ENCODE measurements at places on chromosomes 6 and 20.

DNA sequence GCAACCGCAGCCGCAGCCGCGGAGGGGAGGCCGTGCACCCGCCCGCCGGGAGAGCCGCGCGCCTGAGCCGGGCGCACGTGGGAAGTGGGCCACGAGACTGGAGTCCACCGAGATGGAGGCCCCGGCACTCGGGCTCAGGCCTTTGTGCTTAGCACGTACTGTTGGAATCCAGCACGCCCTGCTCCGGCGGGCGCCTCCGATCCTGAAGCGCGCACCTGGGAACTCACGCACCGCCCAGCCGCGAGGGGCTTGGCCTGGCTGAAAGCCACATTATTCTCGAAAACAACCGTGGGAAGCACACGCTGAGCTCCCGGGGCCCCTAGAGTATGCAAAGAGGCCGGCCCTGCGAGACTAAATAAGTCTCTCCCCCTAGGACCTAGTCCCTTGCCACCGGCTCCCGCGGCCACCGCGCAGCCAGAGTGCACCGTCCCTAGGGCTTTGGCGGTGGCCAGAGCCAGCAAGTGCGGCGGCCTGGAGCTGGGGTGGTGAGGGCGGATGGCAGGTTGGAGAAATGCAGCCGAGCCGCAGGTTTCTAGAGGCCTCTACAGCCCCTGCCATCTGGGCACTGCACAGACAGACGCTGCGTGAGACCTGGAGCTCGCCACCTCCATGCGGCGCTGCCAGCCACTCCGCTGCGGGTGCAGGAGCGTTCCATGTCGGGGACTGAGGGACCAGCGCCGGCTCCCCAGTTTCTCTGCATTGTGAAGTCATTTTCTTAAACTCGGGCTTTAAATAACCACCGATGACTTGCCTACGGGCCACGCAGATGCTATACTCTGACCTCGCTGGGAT, 42.0 kb upstream of the LY86 start:
- no peak for DNase-seq

- no peak for DNase-seq
Measured at GRCh38 chr6:113095841-113096240, 748.7 kb downstream of the RFPL4B start.

GRCh38 chr6:42450477-42451332, 1.0 kb downstream of the TRERF1 start:
- DNase-seq, result peak; percentile 13

GRCh38 chr6:11250108-11250507, 17.6 kb upstream of the NEDD9 start:
- DNase-seq, result no peak

GRCh38 chr6:26568601-26569432, 27.9 kb upstream of the ABT1 start:
- peak; percentile 99 for DNase-seq

DNA sequence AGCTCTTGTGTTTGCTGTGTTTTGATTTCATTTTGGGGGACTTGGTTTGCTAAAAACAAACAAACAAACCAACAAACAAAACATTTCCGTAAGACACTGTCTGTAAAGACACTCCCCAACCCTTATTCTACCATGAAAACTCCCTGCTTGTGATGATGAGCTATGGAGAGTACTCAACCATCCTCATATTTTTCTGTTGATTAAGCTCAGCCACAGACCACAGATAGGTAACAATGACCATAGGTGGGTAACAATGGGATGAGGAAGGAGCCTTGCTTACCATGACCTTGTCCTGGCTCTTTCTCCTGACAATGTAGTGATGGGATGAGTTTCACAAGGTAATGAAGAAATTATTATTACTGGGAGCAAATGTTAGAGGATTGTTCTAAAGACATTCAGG, 11.4 kb upstream of the FAM83B start:
- DNase-seq, result no peak

GRCh38 chr6:141513830-141514229, 618.9 kb upstream of the GJE1 start:
- no peak for DNase-seq

DNA sequence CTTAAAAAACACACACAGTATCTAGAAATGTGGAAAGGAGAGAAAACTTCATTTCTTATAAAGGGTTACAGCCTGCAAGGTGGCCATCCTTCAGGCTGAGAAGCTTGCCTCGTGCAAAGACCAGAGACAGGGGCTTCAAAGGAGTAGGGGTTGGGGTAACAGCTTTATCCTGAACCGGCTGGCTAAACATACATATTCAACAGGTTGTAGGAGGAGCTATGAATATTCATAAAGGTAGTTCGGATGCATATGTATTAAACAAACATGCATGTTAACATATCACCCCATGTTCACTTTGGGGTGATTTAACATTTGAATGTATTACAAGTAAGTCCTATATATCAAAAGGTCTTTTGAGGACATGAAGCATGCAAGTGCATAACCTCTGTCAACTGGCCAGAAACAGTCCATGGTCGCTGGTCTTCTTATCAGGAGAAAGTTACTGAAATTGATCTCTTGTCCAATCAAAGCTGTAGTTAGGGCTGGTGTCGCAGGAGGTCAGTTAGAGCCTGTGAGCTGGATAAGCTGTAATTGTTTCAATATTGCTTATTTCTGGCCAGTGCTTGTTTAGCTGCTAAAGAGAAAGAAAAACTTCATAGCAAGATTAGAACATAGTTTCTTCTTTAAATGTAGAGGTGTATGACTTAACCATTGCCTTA, 2.3 kb upstream of the STMND1 start:
- DNase-seq, result no peak

- no peak for DNase-seq
Measured at GRCh38 chr6:63997734-63998133, 362.1 kb downstream of the PHF3 start.

GRCh38 chr6:435441-436307, 44.1 kb downstream of the IRF4 start:
- no peak for DNase-seq

GRCh38 chr6:18309046-18309445, 44.7 kb upstream of the DEK start:
- no peak for DNase-seq

DNA sequence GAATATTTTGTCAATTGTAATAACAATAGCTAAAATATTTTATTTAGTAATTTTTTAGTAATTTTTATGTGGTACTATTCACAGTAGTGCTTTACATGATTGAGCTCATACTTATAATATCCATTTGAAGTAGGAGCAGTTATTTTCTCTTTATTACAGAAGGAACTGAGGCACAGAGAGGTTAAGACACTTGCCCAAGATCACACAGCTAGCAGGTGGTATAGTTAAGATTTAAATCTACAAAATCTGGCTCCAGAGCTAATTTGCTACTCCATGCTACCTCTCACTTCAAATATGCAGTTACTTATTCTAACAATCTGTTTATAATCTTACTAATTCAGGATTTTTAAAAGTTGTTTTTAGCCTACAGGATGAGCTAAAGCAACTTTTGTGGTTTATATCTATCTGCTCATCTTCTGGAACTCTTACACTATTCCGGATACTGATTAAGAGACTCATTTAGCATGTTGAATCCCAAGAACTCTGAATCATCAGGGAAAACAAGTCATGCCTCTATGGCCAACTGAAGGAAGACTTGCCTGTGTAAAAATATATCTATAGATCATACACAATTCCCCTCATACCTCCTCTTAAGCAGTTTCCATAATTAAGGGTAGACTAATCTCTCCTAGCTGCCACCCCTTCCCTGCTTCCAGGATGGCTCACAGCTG, 324.2 kb downstream of the UBE3D start:
- no peak for DNase-seq

Measured in activated CD4-positive, alpha-beta T cell treated with anti-CD3 and anti-CD28 coated beads, Interleukin-2, amount 50 U/mL, for 1 hour (primary cell).